NCI-H69 (cell line): ENCODE measurements at places on chromosomes 2 and 18.

DNA sequence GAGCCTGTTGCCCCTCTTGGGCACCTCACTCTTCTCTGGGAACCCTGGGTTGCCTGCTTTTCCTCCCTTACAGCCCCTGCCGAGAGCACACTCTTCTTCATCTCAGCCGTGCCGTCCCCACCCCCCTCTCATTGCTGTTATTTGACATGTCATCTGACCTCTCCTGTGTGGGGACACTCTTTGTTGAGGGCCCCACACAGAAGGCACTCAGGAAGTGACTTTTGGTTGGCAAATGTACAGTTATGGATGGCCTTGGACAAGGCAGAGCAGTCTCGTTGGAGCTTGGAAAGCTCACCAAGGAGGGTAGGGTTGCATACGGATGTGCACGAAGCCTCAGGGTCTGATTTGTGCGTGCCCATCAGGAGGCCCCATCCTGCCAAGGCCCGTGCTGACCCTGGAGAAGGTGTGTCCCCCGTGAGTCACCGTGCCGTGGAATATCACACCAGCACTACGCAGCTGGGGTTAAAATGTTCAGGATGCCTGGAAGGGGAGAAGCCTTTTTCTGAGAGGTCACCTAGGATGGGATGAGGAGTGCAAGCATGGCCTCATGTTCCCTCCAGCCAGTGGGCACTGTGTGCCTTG, 93.9 kb downstream of the CTIF start:
- no peak for DNase-seq

GRCh38 chr2:166924967-166925366, 36.7 kb downstream of the XIRP2 start:
- no peak for DNase-seq

GRCh38 chr18:12820506-12820905, 63.5 kb downstream of the PTPN2 start:
- DNase-seq, result no peak

DNA sequence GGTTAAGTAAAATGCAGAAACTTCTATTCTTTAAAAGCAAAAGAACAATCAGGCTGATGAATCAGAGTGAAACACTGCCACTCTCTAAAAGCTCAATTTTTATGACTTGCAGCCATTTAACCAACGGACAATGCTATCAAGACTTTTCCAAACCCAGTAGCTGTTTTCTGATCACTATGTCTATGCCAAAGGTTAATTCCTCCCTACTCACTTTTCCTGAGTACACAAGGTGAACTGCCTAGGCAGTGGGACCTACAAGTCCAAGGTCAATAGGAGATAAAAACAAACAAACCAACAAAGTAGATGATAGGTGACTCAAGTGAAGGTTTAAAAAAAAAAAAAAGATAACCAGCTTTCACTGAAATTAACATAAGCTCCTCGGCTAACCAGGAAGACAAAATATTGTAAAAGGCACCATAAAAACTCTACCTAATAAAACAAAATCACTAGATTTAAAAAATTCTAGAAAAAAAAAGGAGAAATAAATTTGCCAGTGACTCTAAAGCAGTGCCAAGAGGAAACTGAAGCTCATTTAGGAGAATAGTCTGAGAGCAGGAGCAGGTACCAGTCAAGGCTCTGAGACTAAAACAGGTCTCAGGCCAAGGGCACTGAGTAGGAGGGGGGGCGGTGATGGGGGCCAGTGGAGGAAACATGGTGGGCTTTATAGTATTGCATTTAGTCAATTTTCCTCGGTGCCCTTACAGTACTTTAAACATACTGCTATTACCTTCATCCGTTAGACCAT, 134.1 kb upstream of the DLGAP1 start:
- DNase-seq, result peak; percentile 19

DNA sequence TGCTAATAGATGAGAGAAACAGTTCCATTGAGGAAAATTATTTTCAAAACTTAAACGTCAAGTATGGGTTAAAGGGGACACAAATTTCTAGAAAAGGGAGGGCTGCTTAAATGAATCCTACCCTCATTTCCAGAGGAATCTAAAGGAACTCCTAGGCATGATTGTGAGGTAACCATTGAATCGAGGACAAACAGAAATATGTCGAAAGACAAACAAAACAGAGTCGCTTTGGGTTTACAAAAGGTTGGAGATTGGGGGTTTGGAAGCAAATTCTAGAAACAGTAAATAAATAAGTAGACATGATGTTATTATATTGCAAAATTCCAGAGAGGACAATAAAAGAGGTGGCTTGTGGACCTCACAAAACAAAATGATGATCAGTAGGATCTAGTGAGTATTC, 173.1 kb downstream of the FTCDNL1 start:
- no peak for DNase-seq
